Midbrain (tissue), 1 donor: ENCODE measurements at places on chromosomes 7 and 10.

DNA sequence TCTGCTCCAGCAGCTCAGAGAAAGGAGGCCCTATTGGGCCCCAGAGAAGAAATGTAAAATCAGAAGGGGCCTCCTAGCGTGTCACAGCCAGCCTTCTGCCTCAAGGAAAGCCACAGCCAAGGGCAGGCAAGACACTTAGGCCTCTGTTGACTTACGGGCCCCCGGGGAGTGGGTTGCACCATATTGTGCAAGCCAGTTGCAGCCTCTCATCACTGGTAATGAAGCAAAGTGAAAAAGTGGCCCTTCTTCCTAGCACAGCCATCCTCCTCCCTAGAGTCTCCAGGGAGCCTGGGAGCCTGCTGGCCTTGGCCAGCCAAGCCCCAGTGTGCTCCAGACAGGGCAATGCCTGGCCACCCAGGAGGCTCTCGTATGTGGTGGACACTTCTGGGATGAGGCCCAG is 56.2 kb upstream of the GDF10 start:
- DNase-seq: no peak

DNA sequence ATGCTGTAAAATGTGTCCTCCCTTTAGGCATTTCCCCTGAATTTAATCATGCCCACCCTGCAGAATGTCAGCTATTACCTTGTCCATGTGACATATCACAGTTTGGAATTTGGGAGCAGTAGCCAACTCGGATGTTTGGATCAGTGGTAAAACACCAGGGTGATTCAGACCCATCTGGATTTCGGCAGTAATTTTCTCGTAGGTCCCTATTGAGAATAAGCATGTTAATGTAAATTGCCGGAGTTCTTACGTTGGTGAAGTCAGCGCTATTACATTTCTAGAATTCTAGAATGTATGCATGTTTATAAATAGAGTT is 44.1 kb downstream of the HGF start:
- DNase-seq: no peak

DNA sequence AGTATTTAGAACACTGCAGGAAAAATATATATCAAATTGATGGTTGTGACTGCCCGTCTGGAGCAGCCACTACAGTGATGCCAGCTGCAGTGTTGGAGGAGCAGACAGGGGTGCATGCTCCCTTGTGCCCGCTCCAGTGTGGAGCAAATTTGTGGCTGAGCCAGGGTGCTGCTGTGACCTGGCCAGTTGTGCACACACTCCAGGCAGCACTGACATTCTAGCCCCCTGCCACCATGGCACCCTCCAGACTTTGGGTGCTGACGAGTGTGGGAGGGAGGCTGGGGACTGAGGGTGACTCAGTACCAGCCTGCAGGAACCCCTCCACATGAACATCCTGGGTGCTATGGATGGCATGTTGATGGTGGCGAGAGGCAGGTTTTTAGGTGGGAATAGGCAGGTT is 160.0 kb upstream of the PCDH15 start:
- no peak for DNase-seq

- no peak for DNase-seq
These were observed 447.3 kb upstream of the NRP1 start for GRCh38 chr10:33781606-33782395.

- DNase-seq: no peak
These were observed 79.7 kb upstream of the FERD3L start for GRCh38 chr7:19224951-19225350.

DNA sequence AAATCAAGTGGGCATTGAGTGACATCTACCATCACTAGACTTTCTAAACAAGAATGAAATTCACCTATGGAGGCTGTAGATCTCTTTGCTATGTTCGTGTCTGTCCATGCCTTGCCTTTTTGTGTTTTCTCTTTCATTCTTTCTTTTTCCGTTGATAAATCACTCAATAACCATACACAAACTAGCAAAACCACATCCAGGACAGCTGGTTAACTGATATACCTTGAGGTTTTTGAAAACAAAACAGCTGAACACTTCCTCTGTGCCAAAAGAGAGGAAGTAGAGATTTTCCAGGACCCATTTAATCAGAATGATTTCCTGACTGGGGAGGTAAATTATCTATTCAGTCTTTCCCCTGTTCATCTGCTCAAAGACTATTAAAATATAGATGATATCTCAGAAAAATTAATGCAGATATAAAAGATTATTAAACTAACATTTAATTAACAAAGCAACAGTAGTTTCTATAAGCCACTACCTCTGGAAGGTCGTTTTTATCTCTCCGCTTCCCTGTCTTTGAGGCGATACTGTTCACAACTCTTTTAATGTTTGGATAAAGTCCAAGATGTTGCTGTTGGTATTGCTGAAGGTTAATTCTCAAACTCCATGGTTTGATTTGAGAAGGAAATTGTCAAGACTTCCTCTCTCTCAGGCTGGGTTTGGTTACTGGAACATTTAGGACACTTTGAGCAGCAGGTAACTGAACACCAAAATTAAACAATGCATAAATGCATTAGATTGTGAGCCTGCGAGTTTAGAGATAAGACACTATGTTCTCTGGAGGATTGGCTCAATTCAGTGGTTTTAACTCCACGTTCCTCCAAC is 24.4 kb upstream of the C10orf67 start:
- DNase-seq: no peak

DNA sequence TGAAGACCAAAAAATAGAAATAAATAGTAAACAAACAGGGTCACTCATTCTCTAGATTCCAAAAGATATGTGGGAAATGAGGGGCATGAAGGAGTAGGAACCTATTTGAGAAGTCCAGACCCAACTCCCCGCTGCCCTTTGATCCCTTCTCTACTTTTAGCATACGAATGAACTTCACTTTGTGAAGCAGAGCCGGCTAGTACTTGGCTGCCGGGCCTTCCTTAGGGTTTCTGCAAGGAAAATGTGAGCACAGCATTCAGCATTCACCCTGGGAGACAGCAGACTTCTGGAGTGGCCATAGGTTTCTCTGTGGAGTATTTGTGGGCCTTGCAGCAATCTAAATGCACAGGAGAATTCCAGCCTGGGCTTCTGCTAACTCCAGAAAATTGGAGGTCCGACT is 76.3 kb upstream of the PRKAR2B start:
- DNase-seq: no peak

DNA sequence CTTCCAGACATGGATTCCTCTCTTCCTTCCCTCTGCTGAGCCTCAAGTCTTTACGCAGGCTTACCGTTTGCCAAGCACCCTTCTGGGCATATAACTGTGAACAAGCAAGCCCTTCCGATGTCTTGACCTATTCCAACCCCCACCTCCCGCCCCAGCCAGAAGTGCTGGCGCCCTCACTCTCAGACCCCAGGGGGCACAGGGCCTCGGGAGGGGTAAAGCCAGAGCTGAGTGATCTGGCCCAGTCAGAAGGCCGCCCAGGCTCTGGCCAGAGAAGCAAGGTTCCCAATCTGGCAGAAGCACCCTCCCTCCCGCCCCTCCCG is 1.2 kb downstream of the PRRT4 start:
- DNase-seq: no peak

- no peak for DNase-seq
These were observed at the start of gene LRRC18 for GRCh38 chr10:48939790-48940325. Gene LRRC18, minus strand, starts transcription at chr10:48939840. Its CDS starts 25,685 bp downstream, at chr10:48914155.

- DNase-seq: no peak
These were observed 23.8 kb downstream of the CHST15 start for GRCh38 chr10:124069341-124070264.

DNA sequence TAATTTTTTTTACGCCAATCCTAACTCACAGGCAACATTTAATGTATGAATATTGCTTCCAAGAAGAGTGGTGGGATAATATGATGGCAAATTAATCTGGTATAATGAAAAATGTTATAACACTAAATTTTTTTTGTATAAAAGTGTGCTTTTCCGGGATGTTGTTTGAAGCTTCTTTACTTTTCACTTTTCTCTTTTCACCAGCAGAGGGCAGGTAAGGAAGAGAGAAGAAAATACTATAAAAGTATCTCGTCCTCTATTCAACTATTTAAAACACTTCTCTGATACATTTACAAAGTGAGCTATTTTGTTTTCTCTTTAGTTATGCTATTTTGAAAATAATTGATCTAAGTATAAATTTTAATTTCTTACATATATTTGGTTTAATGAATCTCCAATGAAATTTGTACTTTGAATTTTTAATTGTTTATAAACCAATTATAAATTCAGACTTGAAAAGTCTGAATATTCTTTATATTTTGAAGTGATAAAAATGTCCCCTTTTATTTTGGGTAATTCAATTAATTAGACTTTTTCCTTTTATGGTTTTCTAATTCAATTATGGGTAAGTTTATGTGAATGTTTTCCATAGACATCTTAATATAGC is 20.7 kb upstream of the CFTR start:
- DNase-seq: peak; percentile 13

GRCh38 chr7:98186452-98187137 is 24.6 kb upstream of the BHLHA15 start:
- no peak for DNase-seq
